Dermis blood vessel endothelial cell (primary cell): ENCODE measurements at places on chromosomes 5 and 9. TPM values are rescaled to one million over a fixed set of nuclear protein-coding genes. Genes with fewer than 3 reads are reported as not detected.

The PDE6A gene
- 0.05 TPM in 1 of 2 replicates, not detected in the other for total RNA-seq

The PCDHB12 gene
- total RNA-seq: 0.47 and 0.68 TPM in 2 replicates

The RNF145 gene
- total RNA-seq: 47.8 and 71.3 TPM in 2 replicates

The SPINK6 gene
- total RNA-seq: not detected in 2 replicates
